Activated effector memory CD4-positive, alpha-beta T cell treated with anti-CD3 and anti-CD28 coated beads, Interleukin-2, amount 50 U/mL, for 16 hours (primary cell): ENCODE measurements at places on chromosomes 5 and 9.

DNA sequence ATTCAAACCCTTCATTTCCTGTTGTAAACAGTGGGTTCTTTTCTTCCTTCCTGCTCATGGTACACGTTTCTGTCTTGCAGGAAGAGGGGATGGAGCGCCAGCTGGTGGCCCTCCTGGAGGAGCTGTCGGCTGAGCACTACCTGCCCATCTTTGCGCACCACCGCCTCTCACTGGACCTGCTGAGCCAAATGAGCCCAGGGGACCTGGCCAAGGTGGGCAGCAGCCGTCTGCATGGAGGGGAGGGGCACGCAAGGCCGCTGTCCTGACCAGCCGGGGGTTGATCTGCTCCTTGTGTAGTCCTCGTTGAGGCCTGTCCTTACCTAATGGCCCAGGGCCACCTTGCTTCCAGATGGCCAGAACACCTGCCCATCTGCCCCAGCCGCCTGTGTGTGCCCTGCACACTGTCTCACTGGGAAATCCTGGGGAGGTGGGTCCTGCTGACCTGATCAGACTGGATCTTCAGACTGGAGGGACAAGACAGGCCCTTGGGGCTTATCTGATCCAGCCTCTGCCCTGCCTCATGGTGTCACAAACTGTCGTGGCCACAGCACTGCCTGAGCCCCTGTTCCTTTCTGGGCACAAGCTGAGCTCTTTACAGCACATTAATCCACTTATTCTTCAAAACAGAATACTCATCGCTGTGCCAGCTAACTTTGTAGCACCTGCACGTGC lies 44.7 kb downstream of the LRSAM1 start:
- no peak for DNase-seq

DNA sequence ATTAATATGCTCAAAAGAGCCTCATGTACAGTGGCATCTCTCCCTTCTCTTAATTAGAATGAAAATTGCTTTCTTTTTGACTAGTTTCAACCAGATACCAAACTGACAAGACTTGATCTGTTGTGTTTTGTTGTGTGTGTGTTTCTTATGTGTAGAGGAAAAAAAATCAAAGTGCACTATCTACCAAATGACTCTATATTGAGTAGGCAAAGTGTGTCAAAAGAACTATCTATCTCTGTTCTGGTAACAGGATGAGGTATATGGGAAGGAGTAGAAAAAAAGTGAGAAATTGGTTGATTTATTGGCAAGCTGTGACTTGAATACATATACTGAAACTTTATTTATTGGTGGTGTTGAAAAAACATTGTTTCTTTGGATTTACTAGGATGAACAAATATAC lies 190.0 kb downstream of the SLF1 start:
- no peak for DNase-seq

DNA sequence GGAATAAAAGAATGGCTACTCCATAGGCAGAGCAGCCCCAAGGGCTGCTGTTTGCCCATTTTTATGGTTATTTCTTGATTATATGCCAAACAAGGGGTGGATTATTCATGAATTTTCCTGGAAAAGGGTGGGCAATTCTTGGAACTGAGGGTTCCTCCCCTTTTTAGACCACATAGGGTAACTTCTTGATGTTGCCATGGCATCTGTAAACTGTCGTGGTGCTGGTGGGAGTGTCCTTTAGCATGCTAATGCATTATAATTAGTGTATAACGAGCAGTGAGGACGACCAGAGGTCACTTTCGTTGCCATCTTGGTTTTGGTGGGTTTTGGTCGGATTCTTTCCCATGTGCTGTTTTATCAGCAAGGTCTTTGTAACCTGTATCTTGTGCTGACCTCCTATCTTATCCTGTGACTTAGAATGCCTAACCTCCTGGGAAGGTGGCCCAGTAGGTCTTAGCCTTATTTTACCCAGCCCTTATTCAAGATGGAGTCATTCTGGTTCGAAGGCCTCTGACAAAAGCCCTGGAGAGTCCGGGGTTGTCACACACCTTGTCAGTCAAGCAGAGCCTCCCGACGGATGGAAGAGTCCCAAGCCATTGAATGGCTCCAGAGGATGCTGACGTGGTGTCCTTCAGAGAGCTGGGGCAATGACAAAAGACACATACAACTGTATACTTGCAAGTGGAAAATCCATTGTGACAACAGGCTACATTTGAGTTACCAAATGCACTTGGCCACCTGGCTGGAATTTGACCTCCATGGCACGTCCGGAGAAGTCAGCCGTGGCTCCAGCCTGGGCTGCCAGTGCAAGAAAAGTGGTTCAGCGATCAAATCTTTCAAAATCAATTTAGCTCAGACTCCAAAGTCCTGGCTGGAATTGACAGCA lies 67.1 kb upstream of the CLINT1 start:
- no peak for DNase-seq

DNA sequence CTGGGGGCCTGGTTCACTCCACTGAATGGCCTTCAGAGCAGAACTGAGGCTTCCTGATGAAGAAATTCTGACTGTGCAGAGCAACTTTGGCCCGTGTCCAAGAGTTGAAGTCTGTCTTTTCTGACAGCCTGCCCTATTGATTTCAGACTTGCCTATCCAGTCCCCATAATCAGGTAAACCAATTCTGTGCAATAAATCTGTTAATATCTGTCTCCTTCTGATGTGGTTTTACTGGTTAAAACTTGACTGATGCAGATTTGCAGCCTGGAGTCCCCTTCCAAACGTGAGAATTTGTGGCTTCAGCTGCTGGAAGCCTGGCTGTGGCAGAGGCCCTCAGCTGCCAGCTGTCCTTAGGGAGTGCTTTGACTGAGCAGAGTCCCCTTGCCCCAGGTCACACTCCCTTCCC lies 283.9 kb upstream of the ANKRD55 start:
- no peak for DNase-seq

GRCh38 chr5:160174780-160175437 lies 54.4 kb upstream of the FABP6 start:
- no peak for DNase-seq

DNA sequence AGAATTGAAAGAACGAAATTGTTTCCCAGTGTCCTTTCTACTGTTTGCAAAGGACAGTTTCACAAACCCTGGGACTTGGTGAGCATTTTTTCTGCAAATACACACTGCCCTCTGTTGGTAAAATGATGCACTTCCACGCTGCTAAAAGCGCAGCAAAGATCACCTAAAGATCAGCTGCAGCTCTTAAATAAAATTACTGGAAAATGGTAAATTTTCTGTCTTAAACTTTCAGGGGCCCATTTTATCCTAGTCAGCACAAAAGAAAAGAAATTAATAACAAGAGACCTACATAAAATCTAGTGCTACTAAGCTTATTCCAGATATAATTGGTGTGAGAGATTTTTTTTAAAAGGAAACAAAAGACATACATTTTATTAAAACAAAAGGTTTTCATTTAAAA lies 566.0 kb downstream of the CAAP1 start:
- DNase-seq, result no peak

DNA sequence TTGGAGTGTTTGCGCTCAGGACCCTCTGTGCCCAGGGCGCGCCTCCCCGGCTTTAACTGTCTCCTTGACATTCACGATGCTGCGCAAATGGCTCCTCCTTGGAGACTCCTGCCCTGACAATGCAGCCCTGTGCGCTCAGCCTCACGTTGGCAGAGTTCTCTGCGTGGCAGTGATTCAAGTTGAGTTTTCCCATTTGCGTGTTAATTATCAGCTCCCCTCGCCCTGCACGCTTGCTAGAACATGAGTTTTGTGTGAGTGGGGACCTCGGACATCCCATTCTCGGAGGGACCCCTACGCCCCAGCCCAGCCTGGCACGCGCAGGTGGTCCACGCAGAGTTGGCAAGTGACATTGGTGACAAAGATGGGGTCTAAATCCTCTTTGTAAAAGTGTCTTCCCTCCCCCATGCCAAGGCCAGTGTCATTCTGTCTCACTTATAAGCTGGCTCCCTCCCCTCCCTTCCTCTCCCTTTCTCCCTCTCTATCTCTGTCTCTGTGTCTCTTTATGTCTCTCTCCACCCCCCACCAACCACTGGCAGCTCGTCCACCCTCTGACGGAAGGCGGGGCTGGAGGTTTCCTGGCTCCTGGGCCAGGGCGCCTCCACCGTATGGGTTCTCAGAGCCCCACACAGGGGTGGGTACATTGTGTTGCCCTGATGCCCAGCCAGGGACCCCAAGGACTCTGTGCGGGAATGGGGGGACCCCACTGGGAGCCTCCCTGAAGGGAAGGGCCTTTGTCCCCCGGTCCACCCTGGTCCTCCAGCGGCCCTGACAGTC lies 169.3 kb downstream of the OLFM1 start:
- DNase-seq, result no peak

GRCh38 chr5:171340491-171340890 lies 31.4 kb downstream of the TLX3 start:
- DNase-seq, result no peak

- DNase-seq, result peak; percentile 48
Observed at GRCh38 chr5:178304761-178305645, 72.4 kb upstream of the PHYKPL start.

GRCh38 chr9:69248005-69248404 lies 73.9 kb downstream of the TJP2 start:
- DNase-seq, result no peak

DNA sequence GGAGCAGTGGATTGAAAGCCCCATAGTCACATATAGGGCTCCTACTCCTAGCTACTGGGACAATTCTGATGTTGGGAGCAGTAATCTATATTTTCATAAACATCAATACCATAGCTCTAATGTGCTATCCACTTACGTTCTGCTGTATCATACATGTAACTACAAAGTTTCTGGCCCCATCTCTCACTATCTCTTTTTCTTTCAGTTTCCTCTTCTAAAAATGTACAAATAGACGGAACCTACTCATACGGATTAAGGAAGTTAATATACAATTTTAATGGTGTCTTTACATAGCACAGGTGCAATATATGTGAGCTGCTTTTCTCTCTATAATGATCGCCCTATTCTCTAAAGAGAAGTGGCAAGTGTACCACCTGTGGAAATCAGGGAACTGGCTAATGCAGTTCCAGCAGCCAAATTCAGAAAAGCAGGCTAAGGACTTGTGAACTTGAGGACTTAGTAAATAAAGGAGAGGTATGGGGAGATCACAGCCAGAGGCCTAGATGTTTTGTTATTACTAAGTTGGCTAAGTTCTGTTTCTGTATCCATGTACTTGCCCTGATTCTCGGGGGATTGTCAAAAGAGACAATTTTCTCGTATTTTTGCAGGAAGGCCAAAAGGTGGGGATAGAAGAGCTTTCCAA lies 1021.9 kb downstream of the CDH12 start:
- DNase-seq, result no peak

- no peak for DNase-seq
Observed at GRCh38 chr9:117414906-117415331, at the start of gene ASTN2. TSS of gene ASTN2 (minus strand) at chr9:117415057. CDS start at chr9:117414938, 119 bp downstream.

- DNase-seq, result no peak
Observed at GRCh38 chr5:147404706-147405105, 105.2 kb downstream of the DPYSL3 start.

- no peak for DNase-seq
Observed at GRCh38 chr9:92254381-92255337, 38.8 kb downstream of the IARS1 start.

- no peak for DNase-seq
Observed at GRCh38 chr5:114010362-114010761, 351.5 kb upstream of the KCNN2 start.

DNA sequence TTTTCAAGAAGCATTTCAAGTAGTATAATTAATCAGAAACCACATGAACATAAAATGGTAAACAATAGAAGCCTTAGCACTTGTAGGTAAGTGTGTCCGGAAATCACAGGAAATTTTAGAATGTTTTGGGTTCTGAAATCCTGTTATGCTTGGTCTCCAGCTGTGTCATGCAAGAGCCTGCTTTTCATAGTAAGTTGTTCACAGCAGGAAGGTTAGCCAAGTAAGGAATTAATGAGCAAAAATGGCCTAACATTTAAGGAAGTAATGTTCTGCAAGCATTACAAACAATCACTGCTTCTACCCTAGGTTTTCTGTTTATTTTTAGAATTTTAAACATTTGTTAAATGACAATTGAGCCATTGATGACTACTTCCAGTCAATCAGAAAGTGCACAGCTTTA lies 669.5 kb downstream of the SLCO4C1 start:
- no peak for DNase-seq

GRCh38 chr9:121216271-121216805 lies 14.7 kb upstream of the RAB14 start:
- DNase-seq, result no peak

- DNase-seq, result no peak
Observed at GRCh38 chr9:101446732-101447131, 11.2 kb upstream of the ALDOB start.

DNA sequence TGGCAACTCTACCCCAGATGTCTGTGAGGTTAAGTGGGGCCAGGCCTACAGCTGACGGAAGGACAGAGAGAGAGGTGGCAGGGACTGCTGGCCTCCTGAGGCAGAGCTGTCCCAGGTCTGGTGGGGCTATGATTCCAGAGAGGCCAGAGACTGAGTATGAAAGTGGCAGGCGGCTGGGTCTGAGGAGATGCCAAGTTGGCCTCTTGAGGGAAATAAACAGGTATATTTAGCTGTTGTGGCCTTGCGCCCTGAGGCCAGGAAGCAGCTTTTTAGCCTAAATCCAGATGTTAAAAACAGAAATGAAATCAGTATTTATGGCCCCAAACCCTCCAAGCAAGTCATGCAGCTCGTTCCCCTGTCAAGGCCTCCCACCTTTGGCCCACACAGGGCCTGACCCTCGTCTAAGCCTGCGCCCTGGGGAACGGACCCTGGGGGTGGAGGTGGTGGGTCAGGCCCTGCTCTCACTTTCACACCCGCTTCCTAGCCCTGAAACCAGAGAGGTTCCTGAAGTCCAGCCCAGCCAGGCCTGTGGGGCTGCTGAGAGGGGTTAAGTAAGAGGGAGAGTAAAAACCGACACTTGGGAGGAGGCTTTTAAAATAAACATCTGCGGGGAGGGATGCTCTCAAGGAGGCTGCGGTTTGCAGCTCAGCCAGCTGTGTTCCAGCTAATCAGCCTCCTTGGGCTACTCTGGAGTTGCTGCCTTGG lies 18.7 kb downstream of the PCDHGC5 start:
- no peak for DNase-seq

DNA sequence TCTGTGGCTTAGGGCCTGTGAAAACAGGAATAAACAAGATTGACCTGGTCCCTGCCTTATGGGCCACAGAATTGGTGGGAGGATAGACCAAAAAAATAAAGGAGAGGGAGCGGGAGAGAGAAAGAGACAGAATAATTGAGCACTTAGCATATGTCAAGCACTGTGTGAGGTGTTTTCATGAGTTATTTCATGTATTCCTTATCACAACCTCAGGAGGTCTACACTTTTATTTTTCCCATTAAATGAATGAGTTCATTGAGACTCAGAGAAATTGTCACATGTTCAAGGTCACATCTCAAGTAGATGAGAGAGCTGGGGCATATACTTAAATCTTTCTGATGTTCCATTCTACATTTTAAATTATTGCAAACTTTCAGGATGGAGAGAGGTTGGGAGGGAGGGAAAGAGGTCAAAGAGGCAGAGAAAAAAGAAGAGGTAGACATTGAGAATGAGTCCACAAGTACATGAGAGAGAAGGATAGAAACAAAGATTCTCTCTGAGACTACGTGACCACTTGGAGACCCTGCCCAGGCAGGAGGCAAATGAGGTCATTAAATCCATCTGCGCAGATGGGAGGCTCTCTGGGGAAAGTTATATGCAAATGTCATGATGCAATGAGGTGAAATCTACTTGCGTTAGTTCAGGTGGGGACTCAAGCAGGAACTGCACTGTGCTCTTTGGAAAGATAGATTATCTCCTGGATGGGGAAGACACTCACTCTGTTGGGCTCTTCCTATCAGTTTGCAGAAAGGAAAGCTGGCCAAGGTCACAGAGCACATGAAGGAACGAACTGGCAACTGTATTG lies 241.5 kb downstream of the PAPPA start:
- no peak for DNase-seq
